Stimulated activated CD8-positive, alpha-beta memory T cell treated with anti-CD3 and anti-CD28 coated beads, Interleukin-15, amount 100 ng/mL, for 24 hours (primary cell): ENCODE measurements at places on chromosomes 13 and 19.

GRCh38 chr13:74103196-74103595 lies 31.0 kb downstream of the KLF12 start:
- DNase-seq, result no peak

DNA sequence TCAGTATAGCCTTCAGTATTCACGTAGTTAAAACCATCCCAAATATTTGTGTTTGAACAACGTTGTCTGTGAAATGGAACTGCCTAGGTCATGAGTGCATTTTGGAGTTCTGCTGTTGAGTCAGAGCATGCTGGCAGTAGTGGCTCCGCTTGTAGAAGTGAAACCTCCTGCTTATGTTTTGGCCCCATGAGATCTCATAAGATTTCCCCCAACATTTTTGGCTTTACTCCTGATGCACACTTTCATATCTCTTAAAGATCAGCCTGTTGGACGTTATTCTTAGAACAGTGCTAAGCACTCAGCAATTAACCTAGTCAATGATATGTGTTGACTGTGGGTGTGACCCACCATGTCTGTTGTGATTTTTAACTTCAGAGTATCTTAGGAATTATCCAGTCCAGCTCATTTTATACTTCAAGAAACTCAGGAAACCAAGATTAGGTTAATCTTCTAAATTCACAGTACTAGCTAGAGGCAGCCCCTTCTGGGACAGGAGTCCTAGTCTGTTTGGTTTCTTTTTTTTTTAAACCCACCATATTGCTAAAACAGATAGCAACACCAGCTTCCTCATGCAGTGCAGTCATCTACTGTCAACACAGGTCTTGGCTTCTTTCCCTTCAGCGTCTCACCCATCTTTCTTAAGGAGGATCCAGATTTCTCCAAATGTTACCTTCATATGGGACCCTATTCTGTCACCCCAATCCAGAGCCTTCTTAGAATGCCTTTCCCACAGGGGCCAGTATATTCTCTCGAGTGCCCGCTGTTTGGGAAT lies 26.2 kb downstream of the RAP2A start:
- DNase-seq, result no peak

DNA sequence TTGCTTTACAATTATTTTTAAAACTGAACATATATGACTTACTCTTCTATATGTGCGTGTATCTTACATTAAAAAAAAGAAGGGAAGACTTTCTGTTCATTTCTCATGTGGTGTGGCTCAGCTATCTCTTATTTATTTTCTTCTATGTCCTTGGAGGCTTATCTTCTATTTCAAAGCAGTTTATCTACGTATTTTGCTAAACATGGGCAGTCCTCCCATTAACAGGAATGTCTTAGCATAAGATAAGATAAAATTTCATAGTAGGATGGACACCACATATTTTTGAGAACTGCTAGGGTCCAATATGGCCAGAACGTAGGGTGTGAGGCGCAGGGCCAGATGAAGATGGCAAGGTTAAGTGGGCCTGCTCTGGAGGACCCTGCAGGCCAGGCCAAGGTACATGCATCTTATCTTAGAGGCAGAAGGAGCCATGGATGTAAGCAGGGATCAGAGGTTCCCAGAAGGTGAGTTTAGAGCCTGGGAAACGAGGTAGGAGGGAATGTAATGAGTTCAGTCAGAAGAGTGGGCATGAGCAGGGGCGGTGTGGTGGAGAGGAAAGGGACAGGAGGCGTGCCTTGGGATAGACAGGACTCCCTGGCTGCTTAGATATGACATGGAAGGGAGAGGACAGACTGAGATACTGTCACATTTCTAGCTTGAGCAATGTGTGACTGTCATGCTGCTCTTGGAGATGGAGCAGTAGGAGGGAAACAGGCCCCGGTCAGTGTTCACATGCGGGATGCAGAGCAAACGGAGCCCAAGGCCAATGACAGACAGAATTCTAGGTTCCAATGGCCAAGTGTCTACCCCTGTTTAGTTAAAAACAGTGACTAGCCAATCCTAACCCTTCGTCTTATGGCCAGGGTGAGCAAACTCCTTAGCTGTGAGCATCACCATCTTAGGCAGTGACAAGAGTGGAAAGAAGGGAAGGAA lies 68.6 kb upstream of the MEDAG start:
- no peak for DNase-seq

DNA sequence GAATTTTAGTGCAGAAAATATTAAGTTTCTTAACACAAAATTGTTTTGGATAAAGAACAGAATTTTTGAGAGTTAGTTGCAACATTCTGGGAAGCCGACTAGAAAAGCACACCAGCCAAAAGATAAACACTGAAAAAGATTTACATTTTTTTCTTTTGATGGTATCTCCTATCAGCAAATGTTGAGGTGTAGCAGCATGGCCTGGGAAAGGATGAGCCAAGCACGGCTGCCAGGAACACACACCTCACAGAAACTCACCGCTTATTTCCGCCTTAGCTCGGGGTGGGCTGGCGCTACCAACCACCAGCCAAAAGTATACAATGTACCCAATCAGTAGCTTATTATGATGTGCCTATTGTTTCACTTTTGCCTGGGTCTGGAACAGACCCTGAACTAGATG lies 134.7 kb downstream of the MIPEP start:
- no peak for DNase-seq

- DNase-seq, result no peak
Observed at GRCh38 chr19:48720251-48720612, 707 bp upstream of the MAMSTR start.

- DNase-seq, result no peak
Observed at GRCh38 chr13:40164133-40164532, 502.3 kb downstream of the FOXO1 start.

DNA sequence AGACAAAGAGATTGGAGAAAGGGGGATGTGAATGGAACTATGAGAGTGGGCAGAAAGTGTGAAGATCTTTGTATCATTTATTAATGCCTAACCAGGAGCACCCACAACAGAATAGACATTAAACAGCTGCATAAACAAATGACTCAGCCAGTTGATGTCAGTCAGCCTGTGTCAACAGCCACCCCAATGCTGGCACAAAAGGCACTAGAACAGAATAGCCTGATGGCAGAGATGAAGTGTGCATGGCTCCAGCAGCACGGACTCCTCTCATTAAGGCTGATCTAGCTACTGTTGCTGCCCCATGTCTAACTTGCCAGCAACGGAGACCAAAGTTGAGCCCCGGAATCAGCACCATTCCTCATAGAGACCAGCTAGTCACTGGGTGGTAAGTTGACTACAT lies 7.8 kb downstream of the CPB2 start:
- no peak for DNase-seq
